SK-MEL-5 (cell line): ENCODE measurements at places on chromosomes 11 and 22. TPM values are rescaled to one million over a fixed set of nuclear protein-coding genes. Genes with fewer than 3 reads are reported as not detected.

Gene FBLN1
- 9.7 and 10.1 TPM in 2 replicates for total RNA-seq

DNA sequence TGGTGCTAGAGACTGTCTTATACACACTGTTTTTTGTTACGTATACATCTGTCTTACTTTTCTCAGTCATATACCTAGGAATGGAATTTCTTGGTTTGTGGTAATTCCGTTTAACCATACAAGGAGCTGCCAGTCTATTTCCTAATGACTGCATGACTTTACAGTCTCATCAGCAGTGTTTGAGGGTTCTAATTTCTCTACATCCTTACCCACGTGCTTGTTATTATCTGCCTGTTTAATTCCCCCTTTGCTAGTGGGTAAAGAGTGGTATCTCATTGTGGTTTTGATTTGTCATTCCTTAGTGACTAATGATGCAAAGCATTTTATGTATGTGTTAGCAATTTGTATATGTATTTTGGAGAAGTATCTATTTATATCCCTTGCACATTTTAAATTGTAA is 1008.0 kb downstream of the FAM181B start:
- DNase-seq = no peak

GRCh38 chr11:16312233-16312765 is 44.0 kb downstream of the SOX6 start:
- DNase-seq = no peak

DNA sequence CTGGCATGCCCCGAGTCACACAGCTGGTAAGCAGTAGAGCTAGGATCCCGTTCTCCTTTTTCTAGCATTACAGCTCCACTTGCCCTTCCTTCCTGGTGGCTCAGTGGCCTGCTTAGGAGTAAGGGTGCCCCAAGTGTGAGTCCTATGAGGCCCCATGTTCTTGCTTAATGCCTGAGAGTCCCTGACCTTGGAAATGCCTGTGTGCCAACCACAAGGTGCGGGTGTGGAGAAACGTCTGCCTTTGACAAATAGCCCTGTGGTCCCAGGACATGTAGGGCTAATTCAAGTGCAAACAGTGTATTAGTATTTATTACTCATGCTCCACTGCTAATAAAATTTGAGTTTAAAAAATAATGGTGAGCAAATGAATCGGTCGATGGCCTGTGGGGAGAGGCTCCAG is 18.4 kb downstream of the GRIK4 start:
- no peak for DNase-seq

Gene CASP5
- not detected in 2 replicates for total RNA-seq

Gene CCDC116
- total RNA-seq = 0.11 TPM in 1 of 2 replicates, not detected in the other

Gene OR8H3
- not detected in 2 replicates for total RNA-seq

GRCh38 chr11:121223161-121223560 is 69.4 kb upstream of the SC5D start:
- DNase-seq = no peak

- DNase-seq = peak; percentile 61
Measured at GRCh38 chr11:122863704-122864326, 18.7 kb upstream of the JHY start.

- peak; percentile 20 for DNase-seq
Measured at GRCh38 chr11:1293619-1294015, 15.8 kb downstream of the TOLLIP start.

Gene CHST1
- total RNA-seq = not detected in 2 replicates

DNA sequence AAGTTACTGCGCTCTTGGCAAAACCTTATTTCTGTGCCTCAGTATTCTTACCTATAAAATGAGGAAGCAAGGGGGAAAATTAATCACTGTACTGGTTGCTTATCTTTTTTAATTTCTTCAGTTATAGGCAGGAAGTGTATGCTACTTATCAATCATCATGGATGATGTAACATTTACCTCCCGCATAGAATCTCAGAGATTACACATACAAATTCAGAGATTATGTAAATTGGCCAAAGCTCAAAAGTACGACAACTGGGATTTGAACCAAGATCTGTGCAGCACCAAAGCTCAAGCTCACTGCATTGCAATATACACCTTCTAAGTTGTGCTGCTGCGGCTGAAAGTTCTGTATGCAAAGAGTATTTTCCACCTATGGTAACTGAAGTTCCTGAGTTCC is 83.0 kb downstream of the PDHX start:
- no peak for DNase-seq

GRCh38 chr22:39242595-39243438 is 2.0 kb downstream of the PDGFB start:
- DNase-seq = no peak

Gene DDTL
- 1.6 and 1.8 TPM in 2 replicates for total RNA-seq

- no peak for DNase-seq
Measured at GRCh38 chr22:49107961-49108530, 719.6 kb downstream of the BRD1 start.

DNA sequence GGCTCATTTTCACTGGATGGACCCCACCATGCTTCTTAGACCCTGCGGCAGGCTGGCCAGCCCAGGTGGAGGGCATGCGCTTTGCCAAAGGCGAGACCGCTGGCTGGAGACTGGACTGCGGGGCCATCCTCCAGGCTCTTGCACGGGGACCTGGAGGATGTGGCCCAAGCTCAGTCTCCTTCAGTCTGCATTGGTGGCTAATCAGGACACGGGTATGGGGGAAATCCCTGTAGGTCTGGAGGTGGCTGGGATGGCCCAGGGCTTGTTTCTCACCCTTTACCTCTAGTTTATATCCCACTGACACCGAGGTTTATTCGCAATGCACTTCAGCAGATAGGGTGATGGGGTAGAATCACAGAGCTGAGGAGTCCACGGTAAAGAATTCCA is 45.0 kb downstream of the BCR start:
- no peak for DNase-seq

Gene KCNE3
- total RNA-seq = not detected in 2 replicates

Gene BARX2
- total RNA-seq = not detected in 2 replicates

GRCh38 chr22:26131589-26132154 is 37.6 kb upstream of the SEZ6L start:
- DNase-seq = no peak

- DNase-seq = no peak
Measured at GRCh38 chr22:24550902-24551435, 4.0 kb downstream of the GUCD1 start.

Gene SERHL2
- total RNA-seq = 0.66 and 1.6 TPM in 2 replicates

DNA sequence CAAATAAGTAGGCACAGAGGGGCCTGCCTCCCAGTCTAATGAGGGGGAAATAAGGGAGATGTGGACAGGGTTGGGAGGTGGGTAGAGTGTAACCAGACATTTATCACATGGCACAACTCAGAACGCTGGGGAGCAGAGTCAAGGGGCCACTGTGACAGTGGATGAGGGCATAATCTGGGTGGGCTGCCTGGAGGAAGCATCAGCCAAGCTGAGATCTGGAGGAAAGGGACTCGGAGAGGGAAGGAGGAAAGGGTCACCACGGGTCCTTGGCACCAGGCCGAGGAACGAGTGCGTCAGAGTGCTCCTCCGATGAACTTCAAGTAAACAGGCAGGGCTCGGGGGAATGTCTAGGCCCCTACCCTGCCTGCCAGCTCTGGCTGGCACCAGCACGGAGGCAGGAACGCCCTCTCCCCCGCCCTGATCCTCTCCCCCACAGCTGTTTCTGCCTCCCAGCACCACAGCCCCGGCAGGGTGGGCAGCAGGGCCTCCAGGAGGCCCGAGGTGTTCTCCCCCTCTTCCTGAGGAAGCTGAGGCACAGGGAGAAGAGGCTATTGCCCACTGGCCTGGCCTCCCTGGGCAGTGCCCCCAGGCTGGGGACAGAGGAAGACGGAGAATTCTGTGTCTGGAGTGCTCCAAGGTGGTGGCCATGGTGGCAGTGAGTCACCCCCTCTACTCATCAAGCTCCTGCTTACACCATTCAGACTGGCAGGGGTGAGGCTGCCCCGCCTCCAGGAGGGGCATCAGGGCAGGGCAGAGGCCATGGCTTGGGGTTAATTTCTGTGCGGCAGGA is 4.2 kb downstream of the ALDH3B1 start:
- no peak for DNase-seq

DNA sequence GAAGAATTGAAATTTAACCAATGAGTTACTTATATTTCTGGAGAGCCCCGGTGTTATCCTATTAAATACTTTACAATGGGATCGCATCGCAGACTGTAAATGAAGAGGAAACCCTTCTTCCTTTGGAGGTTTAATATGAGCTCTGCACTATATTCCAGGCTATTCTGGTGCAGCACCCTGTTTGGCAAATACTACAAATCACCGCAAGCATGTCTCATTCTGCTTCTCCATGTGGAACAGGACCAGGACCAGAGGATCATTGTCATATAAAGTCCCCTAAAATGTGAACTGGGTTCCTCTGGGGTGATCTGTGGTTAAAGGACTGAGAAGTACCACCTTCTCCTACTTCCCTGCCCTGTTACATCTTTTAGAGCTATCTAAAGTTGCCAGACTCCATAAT is 703.7 kb downstream of the DLG2 start:
- no peak for DNase-seq

Gene CCND1
- total RNA-seq = 111 and 118 TPM in 2 replicates

DNA sequence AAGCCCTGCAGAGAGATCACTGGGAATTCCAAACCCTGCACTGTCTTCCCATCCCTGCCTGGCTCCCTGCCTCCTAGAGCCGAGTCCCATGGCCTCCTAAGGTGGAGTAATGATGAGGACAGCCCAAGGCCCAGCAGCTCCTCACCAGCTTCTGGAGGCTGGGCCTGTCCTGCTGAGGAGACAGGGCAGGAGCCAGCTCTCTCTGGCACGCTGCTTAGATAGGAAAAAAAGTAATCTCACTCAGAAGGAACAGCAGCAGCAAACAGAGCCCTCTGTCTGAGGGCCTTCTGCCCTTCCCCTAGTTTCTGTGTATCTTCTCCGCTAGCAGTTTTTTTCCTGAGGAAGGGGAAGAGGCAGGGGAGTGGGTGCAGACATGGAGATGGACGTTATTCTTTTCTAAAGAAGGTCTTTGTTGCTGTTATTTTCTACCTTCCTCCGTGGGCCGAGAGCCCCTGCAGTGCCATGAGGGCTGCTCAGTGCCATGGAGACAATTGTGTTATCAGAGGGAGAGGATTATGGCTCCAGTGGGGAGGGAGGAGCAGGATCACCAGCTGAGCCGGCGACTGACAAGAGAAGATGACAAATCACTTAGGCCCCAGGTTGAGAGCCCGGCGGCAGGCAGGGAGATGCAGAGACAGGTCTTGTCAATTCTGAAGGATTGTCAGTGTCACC is 315.3 kb downstream of the BUD13 start:
- no peak for DNase-seq

DNA sequence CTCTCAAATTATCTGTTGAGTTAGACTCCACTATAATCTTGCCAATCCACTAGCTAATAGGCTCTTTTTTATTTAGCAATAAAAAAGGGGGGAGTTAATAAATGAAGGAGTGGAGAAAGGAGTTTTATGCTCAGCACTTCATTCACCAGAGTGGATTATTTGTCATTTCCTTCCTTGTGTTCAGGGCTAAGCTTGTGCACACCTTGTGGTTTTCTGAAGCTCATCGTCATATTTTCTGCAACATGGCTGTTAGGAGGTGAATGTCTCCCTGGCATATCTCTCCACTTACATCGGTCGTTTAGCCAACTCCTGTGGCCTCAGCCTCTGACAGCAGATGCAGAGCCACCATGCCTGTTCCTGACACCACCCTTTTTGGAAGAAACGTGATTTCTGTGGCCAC is 83.9 kb upstream of the MTNR1B start:
- DNase-seq = no peak

DNA sequence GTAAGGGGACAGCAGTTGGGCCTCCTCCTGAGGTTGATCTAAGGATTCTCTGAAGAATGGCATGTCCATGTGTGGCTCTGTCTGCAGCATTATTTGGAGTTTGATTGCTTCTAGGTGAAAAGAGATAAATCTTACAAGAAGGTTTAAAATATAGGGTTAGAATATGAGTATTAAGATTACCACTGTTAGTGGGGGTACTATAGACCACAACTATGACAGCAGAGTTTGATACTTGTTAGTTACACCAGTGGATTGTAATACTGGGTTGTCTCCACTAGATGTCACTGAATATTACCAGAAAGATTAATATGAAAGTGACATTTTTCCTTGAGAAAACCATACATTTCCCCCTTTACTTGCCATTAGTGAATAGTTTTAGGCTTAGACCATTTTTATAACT is 47.9 kb downstream of the ZNF280B start:
- DNase-seq = peak; percentile 72

- peak; percentile 82 for DNase-seq
Measured at GRCh38 chr11:64181506-64182411, 4.2 kb upstream of the STIP1 start.

DNA sequence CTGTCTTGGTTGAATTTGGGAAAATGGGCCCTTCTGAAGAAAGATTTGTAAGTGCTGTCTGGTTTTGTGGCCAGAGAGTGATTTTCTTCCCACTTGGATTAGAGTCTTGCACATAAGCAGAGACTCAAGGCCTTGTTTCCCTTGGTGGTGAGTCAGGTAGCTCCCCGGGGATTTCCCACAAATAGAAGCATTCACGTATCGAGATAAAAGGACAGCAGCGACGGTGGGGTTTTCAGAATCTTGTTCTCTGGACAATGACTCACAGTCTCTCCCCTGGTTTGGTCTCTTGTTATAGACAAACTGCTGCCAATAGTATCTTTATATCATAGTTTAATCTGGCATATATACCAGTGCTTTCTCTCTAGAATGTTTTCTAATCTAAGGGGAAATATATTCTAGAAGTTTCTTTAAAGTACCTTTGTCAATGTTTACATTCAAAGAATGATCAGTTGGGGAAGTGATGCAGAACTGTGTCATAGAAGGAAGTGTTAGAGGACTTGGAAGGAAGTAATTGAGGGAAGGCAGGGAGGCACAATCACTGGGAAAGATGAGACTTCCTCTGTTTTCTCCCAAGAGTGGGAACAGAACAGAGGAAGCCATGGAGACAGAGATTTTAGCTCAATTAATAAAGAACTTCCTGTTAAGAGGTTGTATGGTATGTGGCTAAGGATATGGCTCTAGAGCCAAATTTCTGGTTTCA is 18.1 kb downstream of the POLA2 start:
- peak; percentile 72 for DNase-seq

Gene GAS2L1
- total RNA-seq = 6.9 and 9.1 TPM in 2 replicates

DNA sequence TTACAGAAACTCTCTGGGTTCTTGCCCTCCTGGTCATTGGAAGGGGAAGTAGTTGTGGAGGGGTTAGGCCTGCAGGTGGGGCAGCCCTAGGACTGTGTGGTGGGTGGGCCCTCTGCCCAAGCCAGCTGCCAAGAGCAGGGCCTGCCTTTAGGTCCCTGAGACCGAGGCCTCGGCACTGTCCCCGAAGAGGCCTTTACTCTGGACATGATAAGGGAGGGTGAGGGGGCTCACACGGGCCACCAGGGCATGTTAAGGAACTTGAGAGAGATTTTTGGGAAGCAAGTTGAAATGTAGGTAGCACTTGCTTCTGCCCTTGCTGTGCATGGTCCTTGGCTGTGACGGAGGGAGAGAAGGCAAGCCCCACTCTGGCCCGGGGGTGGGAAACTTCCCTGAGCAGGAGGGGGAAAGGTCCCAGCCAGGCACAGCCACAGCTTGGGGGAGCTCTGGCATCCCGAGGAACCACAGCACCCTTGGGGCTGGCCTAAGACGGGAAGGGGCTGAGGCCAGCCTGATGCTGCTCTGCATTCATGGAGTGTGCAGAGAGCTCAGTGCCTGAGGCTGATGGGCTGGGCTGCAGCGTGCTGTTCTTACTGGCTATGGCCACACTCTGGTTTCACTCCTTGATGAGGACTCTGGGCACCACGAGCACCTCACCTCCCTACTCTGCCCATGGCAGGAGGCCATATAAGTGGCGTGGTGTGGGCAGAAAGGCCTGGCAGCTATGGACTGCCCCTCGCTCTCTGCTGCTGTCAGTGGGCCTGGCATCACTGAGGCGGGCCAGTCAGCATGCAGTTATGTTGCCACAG is 7.8 kb upstream of the RANBP1 start:
- DNase-seq = no peak

- no peak for DNase-seq
Measured at GRCh38 chr11:126332221-126332711, 23.2 kb upstream of the ST3GAL4 start.

Gene APOBEC3C
- 5.5 and 7.2 TPM in 2 replicates for total RNA-seq
